Ovary (tissue), 10 donors: ENCODE measurements at places on chromosomes 3 and 15. TPM values are rescaled to one million over a fixed set of nuclear protein-coding genes. Genes with fewer than 3 reads are reported as not detected.

DNA sequence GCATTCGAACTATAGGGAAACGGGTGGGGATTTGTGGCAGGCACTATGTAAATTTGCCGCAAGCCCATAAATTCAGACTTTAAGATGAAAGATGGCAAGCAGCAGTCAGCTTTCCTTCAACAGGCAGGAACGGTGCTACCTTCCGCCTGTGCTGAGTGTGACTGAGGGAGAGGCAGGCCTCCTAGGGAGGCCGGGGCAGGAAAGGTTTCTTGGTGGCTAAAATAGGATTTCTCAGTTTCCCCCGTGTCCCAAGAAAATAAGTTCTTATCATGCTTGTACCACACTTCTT lies 12.5 kb downstream of the FLNB start:
- no peak for DNase-seq

- DNase-seq = no peak
These were observed 58.7 kb upstream of the TIPARP start for GRCh38 chr3:156615592-156616173.

- no peak for DNase-seq
These were observed 148.6 kb downstream of the ATP10A start for GRCh38 chr15:25714538-25714840.

DNA sequence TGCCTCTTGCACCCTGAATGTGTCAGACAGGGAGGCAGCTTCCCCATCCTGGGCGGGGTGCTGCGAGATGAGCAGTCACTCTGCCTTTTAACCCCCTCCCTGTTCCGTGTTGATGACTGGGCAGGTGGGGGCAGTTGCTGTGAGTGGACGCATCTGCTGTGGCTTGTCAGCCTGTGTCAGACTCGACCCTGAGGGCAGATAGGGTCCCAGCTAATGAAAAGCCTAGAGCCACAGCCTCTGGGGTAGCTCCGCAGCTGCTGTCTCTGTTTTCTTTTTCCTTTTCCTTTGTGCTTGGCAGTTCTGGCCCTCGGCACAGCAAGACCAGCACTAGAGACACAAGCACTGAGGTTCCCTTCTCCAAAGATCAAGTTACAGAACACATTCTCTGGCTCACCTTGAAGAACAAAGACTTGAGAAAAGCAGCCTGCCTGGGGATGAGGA lies 43.0 kb upstream of the GLCE start:
- no peak for DNase-seq

DNA sequence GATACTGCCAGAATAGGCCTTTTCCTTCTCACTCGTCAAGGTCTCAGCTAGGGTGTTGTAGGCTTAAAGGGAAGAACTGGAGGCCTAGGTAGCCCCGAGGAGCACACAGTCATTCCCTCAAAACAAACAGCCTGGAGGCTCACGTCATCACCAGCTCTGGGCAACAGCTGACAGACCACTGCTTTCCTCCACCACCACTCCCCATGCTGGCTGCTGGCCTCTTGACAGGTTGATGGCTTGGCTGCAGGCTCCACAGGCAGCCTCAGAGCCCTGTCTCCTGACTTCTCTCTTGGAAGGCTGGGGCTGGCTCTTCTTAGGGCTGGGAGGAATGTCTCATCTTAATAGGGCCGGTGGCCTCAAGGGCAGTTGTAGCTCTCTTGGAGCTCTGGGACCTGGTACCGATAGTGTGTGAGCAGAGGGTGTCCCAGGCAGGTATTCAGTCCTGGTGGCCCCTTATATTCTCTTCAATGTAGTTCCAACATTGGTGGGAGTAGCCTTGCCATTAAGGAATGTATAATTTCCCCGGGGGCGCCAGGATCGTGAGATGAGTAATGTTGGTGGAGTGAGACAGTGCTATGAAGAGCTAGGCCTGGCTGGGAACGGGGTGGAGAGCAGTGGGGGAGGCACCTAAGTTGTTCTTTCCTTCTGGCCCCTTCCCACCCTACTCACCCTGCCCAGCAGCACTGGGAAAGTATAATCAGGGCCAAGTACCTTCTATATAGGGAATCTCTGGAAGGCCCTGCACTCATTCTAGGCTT lies 6.1 kb upstream of the AP2M1 start:
- DNase-seq = no peak

DNA sequence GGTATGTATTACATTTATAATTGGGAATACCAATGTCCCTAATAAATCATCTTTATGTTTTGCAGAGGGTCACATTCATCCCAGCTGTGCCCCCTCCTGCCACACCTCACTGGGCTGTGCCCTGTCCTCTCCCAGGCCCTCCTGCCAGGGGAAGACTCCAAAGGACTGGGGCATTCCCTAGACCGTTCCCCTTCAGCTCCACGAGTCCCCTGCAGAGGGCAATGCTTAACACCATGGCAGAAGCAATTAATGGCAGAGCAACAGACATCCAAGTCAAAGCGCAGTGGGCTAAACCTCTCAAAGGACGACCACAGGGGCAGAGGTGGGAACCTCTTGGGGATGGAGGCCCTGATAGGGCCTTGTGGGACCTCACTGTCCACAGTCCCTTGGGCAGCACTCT lies 71.3 kb upstream of the SEC13 start:
- DNase-seq = no peak

The DISP2 gene
- 1.2 TPM for total RNA-seq

The RNU5B-1 gene
- total RNA-seq = not detected

DNA sequence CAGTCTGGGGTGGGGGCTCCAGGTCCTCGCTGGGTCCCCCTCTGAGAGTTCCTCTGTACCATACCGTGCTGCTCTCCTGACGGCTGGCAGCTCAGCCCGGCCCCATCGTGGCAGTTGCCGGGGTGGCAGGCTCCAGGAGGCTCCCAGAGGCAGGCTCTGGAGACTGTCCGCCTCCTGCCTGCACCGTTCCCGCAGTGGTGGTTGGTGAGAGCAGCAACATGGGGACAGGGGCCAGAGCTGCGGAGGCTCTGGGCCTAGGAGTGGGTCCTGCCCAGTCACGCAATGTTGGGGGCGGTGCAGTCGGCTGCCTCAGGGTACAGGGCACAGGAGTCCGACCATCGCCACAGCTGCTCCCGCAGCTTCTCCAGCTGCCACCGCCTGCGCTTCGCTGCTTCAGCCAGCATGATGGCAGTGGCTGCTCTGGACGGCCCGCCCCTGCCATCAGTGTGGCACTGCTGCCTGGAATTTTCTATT lies 492.7 kb downstream of the AGBL1 start:
- no peak for DNase-seq

The MESP1 gene
- total RNA-seq = 0.80 TPM

- DNase-seq = no peak
These were observed 30.8 kb downstream of the DNAH1 start for GRCh38 chr3:52346623-52347530.

DNA sequence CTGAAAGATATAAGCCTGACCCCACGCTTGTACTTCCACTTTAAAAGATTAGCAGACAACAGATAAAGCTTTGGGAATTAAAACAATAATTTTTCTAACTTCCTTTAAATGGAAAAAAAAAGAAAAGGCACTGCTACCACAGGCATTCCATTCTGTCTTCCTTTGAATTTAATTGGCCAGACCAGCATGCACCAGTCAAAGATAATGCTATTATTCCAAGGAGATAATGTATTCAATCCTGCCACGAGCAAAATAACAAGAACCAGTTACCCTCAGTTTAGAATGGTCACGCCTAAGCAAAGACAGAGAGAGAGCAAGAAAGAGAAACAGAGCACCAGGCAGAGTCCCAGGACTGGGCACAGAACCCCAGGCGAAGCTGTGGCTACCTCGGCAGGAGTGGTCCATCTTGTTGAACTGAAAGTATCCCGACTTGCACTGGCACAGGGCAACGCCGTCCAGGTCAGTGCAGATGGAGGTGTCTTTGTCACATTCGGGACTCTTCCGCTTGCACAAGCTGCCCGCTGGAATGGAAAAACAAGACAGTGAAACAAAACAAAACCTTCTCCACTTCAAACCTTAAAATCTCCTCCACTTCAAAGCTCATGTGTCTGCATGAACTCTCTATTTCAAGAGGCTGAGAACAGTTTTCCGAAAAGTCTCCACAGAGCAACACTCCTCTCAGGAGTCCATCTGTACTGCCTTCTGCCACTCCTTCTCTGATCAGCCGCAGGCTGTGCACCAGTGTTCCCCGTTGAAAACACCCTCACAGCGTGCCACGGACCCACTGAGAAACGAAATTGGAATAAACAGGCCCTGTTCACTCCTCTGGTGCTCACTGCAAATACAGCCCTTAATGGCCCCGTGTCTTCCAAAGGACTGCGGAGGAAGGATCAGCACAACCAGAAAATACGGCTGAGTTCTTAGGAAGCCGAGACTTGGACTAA lies 58.2 kb downstream of the HEG1 start:
- DNase-seq = no peak

- no peak for DNase-seq
These were observed 8.8 kb downstream of the GPR87 start for GRCh38 chr3:151307583-151308488.

- no peak for DNase-seq
These were observed 32.2 kb upstream of the SGO1 start for GRCh38 chr3:20218215-20218614.

GRCh38 chr15:67843571-67844387 lies 3.9 kb upstream of the RNU6-1 start:
- DNase-seq = peak; percentile 80

GRCh38 chr3:195453236-195453635 lies 10.4 kb upstream of the ACAP2 start:
- DNase-seq = no peak

GRCh38 chr3:127769284-127770081 lies 52.8 kb downstream of the MGLL start:
- DNase-seq = no peak

GRCh38 chr15:35549567-35549966 lies 3.6 kb upstream of the DPH6 start:
- DNase-seq = no peak

- no peak for DNase-seq
These were observed 890.9 kb downstream of the GBE1 start for GRCh38 chr3:80870476-80871041.

DNA sequence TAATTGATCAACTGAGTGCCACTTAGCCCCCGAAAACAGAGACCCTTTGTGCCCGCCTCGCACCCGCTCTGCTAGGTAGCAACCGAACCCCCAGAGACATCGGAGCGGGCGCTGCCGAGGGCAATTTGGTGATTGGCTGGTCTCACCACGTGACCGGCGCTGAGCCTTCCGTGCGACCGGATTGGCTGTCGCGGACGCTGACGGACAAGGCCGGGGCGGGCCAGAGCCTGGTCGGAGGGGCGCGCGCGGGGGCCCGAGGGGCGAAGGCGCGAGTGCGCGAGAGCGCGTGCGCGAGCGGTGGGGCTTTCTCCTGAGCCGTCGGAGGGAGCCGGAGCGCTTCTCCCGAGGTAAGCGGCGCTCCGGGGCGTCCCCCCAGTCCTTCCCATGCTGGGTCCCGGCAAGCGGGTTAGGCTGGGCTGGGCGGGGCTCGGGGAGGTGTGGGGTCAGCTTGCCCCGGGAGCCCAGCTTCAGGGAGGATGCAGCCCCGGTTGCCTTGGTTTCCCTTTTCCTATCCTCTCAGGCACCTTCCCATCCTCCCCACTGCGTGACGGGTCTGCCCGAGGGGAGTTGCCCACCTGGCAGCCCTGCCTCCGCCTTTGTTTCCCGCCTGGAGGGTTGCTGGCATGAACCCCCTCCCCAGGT lies at the start of gene TMEM108:
Gene TMEM108, plus strand, starts transcription at position 303 of the 642 bp plus-strand sequence.
- DNase-seq = peak; percentile 9

GRCh38 chr3:156291272-156292123 lies 171.1 kb downstream of the KCNAB1 start:
- DNase-seq = no peak

GRCh38 chr15:77417602-77418001 lies 2.3 kb downstream of the PEAK1 start:
- no peak for DNase-seq

GRCh38 chr15:39315206-39315850 lies 265.6 kb upstream of the THBS1 start:
- DNase-seq = no peak

DNA sequence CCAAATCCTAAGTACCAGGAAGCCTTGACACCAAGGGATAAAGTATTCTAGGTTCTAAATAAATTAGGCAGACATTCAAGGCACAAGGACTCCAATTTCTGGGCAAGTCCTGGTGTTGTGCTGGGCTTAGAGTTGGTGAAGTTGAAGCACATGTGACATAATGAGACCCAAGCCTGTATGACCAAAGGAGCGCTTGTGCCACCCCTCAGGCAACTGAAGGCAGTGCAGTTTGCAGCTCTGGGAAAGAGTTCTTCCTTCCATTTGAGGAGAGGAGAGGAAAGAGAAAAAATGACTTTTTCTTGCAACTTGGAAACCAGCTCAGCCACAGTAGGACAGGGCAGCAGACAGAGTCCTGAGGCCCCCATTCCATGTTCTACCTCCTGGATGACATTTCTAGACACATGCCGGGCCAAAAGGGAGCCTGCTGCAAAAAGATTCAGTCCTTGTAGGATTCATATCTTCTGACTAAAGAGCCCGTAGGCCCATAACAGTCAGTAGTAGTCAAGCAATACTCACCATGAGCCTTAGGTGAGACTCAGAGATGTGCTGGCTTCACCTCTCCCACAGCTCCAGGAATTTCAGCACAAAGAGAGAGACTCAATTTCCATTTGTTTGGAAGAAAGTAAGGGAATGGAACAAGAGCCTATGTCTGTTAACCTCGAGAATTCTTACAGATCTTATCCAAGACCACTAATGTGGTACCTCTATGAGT lies 588.8 kb upstream of the BCHE start:
- DNase-seq = no peak

The LYZL4 gene
- not detected for total RNA-seq

The GPR149 gene
- total RNA-seq = not detected

DNA sequence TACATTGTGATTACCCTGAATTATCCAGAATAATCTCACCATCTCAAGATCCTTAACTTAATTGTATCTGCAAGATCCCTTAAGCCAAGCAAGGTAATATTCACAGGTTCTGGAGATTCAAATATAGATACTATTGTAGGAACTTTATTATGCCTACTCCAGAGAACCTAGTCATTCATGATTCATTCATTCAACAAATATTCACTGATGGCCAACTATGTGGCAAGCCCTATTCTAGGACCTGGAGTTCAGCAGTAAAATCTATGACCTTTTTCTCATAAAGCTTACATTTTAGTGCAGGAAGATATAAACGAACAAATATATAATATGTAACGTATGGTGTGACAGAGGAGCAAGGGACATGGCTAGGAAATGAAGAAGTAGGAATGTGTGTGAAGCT lies 49.6 kb downstream of the ISL2 start:
- DNase-seq = no peak

DNA sequence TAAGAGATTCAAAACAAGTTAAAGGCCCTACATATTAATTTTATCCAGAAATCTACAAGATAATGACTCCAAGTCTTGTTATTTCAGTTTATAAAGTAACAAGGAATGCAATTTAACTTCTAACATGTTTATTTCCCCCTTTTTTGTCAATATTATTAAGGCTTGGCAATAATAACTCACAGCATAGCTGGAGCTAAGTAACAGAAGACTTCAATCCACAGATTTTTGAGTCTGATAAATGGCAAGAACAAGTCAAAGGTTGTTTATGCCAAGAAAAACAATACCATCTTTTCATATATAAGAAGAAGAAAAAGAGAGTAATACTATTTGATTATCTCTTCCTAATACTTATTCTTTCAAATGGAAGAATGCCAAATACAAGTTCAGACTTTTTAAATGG lies 631.0 kb upstream of the CCDC54 start:
- DNase-seq = no peak

- no peak for DNase-seq
These were observed 706.4 kb upstream of the NR2F2 start for GRCh38 chr15:95624100-95624499.
